Hematopoietic multipotent progenitor cell treated with erythropoietin and hydrocortisone succinate and interleukin-3 and kit ligand, for 4 days (in vitro differentiated cells): ENCODE measurements at places on chromosomes 5 and 9.
A peak's percentile ranks its signal among the peaks of the same experiment; 100 is the strongest.

GRCh38 chr5:102453716-102454115 lies 45.1 kb downstream of the SLCO6A1 start:
- no peak for DNase-seq

GRCh38 chr9:29475471-29475870 lies 1902.2 kb upstream of the C9orf72 start:
- DNase-seq = peak; percentile 1

DNA sequence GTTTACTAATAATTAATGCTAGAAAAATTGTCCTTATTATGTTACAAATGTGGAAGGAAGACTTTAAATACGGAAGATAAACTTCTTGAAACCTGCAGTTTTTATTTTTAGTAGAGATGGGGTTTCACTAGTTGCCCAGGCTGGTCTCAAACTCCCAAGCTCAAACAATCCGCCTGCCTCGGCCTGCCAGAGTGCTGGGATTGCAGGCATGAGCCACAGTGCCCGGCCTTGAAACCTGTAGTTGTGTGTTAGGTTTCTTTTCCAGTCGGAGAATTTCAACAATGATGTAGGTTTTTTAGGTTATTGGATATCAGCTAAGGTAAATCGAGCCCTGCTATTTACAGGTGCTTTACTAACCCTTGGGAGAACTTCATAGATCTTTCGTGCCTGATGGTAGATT lies 30.8 kb downstream of the CTNNA1 start:
- no peak for DNase-seq

GRCh38 chr9:124259158-124259808 lies 1.5 kb downstream of the NEK6 start:
- DNase-seq = peak; percentile 56

GRCh38 chr9:130043654-130044623 lies 950 bp upstream of the FNBP1 start:
- peak; percentile 74 for DNase-seq

- DNase-seq = no peak
Observed at GRCh38 chr5:126954981-126955380, 75.4 kb downstream of the MARCHF3 start.

DNA sequence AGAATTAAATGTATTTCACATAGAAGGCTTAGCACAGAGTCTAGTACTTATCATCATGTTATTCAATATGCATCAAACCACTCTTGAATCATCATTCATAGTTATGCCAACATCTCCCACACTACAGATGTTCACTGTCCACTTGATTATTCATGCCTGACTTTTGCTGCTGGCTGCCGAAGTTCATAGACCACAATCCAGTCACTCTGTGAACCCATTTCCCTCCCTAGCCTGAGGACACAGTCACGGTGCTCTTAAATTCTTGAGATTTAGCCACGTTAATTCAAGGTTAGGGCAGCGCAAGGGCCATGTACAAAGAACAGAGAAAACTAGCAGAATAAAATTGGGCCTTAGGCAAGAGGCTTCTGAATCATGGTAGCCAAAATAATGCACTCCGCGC lies 32.4 kb downstream of the ABCA1 start:
- no peak for DNase-seq

GRCh38 chr5:165627548-165628170 lies 2122.2 kb downstream of the MAT2B start:
- no peak for DNase-seq

GRCh38 chr9:69379270-69379982 lies 54.4 kb downstream of the ENTREP1 start:
- no peak for DNase-seq

DNA sequence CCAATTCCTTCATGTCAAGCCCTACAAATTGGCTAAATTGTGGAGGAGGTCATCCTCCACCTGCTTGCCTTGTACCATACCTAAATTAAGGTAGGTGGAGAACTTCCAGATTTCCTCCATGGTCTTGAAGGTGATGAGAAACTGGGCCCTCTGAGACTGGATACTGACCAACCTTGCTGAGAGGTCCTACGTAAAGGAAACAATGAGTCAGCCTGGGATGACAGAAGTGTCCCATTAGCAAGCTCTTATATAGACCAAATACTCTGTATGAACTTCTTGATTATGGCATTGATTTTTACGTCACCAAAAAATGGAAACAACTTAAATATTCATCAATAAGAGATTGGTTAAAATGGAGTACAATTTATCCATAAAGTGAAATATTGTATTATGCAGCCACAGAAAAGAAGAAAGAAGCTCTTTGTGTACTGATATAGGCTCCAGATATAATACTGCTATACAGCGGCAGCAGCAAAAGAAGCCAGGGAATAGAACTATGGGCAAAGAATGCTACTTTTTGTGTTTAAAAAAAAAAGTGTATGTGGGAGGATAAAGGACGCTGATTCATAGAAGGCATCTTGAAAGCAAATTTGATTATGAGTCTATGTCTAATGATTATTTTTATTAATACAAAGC lies 18.3 kb downstream of the SH3TC2 start:
- no peak for DNase-seq

GRCh38 chr5:96610747-96611146 lies 51.4 kb upstream of the CAST start:
- no peak for DNase-seq

GRCh38 chr5:59337240-59337639 lies 556.3 kb downstream of the PDE4D start:
- DNase-seq = peak; percentile 38

- no peak for DNase-seq
Observed at GRCh38 chr5:30959238-30959637, 234.2 kb upstream of the CDH6 start.

- no peak for DNase-seq
Observed at GRCh38 chr5:59390989-59391388, 502.5 kb downstream of the PDE4D start.

- no peak for DNase-seq
Observed at GRCh38 chr5:133713751-133714150, 101.4 kb upstream of the FSTL4 start.

GRCh38 chr5:138596105-138596881 lies 21.1 kb upstream of the HSPA9 start:
- DNase-seq = no peak

- DNase-seq = no peak
Observed at GRCh38 chr9:22214021-22214420, 204.9 kb upstream of the CDKN2B start.

GRCh38 chr5:170681013-170681433 lies 102.5 kb upstream of the GABRP start:
- peak; percentile 85 for DNase-seq

- DNase-seq = no peak
Observed at GRCh38 chr9:24899463-24899862, 353.8 kb upstream of the IZUMO3 start.

DNA sequence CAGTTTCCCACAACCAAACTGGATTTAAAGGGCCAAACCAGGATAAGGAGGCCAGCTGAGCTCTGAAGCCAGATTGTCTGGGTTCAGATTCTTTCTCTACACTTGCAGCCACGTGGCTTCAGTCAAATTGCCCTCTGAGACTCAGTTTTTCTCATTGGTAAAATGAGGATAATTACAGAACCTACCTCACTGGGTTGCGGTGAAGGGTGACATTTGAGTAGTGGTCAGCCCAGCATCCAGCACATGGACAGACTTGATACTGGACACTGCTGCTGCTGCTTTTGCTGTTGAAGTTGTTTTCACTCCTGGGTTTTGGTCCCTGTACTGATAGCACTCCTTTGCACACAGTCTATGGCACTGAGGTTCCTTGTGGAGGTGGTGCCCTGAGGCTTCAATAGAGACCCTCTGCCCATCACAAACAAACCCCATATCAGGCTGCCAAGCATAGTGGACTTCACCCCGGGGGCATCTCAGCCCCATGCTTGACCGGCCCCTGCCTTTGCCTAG lies 25.7 kb upstream of the CDKN2AIPNL start:
- DNase-seq = peak; percentile 59

DNA sequence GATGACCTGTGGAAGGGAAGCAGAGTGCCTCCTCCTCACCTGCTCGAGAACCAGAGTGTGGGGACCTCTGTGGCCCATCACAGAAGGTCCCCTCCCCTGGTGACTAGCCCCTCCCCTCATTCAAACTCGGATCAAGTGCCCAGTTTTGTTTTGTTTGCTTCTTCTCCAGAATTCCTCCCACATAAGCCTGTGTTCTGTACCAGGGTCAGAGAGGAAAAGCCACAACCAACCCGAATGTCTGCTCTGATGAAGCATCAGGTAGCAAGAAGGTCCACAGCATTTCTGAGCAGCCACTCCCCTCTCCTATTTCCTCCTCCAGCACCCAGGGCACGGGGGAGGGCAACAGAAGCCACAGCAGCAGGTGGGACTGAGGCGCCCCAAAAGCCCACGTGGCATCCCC lies 58.2 kb downstream of the HSD17B3 start:
- DNase-seq = no peak

DNA sequence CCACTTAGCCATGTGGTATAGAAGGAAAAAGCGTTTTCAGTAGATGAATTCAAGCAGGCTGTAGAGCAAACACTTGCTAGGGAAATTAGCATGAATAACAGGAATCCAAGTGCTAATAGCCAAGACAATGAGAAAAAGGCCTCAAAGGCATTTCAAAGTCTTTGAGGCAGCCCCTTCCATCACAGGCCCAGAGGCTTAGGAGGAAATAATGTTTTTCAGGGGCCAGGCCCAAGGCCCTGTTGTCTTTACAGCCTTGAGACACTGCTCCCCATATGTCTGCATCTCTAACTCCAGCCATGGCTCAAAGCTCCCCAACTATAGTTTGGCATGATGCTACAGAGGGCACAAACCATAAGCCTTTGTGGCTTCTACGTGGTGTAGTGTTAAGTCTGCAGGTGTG lies 563.5 kb downstream of the TAF11L14 start:
- DNase-seq = no peak

DNA sequence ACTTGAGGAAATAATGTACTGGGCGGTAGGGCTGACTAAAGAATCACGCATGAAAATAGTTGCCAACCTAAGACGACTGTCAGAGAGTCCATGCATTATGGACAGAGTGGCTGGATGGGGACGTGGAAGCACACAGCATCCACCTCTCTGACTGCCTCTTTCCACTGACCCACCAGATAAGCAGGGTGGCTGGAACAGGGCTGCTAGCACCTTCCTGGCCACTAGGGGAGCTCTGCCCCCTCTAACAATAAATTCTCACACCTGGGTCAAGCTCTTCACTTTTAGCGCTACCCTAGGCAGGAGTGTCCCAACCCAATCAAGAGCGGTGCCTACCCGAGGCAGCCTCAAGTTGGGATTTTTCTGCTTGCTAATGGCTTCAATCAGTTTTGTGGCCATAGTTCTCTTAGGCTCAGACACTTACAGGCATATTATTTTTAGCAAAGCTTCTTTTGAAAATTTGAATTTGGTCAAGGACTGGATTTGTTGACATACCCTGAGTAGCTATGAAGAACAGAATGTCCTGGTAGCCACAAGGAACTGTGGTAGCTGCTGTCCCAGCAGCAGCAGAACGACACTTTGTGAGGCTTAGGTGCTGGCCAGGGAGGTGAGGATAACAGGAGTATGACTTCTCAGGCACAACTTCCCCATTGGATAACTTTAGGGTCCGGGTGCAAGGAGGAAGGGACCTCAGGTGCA lies 6.9 kb upstream of the TPM2 start:
- DNase-seq = peak; percentile 75

DNA sequence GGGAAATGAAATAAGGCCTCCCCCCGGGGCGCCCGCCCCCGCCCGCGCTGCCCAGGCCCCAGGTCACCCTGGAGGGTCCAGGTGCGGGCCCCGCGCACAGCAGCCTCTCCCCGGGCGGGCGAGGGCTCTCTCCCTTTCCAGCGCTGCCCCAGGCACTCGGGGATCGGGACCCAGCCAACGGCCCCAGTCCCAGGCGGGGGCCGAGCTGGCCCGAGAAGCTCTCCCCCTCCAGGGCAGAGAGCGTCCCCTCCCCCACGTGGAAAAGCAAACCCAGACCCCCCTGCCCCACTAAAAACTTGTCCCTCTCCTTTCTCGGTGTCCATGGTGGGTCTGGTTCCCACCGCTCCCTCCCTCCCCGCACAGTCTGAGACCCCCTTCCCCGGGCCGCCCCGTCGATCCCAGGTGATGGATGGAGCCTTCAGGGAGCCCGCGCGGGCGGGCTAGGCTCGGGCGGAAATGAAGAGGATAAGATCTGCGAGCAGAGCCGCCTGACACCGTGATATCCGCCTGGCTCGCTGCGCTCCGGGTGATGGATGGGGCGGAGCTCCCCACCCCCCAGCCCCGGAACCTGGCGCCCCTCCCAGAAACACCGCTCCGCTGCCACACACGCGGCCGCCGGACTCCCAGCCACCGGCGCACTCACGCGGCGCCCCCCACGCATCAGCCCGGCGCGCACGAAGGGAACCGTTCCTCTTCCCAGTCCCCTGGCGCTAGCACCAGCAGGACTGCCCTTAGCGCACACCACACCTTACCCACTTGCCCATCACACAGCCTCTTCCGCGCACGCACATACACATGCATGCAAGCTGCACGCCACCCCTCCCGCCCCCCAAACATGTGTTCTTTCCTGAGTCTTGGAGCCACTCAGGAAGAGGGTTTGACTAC lies 81.7 kb upstream of the ZBTB43 start:
- DNase-seq = peak; percentile 71

GRCh38 chr9:83032065-83032625 lies 30.8 kb downstream of the RASEF start:
- DNase-seq = no peak
